NCI-H1105 treated with DMSO at 0.1 percent for 48 hours (cell line): ENCODE measurements at places on chromosomes 7 and 10.

- no peak for DNase-seq
These were observed 76.0 kb downstream of the CALD1 start for GRCh38 chr7:134855442-134855841.

DNA sequence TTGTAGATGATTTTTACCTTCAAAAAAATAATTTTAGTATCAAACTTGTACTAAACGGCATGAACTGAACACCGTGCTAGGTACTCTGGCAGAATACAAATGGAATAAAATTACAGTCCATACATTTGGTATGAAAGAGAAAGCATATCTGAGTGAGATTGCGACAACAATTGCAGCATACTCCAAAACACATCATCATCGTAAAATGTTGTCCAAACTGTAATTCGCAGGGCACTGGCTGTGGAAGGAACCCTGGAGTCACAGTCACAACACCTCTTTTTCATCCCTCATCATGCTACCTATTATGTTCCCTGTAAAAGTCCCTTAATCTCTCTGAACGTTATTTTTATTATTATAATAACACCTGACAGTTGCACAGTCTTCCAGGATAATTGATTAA lies 13.5 kb downstream of the CREM start:
- DNase-seq = no peak

DNA sequence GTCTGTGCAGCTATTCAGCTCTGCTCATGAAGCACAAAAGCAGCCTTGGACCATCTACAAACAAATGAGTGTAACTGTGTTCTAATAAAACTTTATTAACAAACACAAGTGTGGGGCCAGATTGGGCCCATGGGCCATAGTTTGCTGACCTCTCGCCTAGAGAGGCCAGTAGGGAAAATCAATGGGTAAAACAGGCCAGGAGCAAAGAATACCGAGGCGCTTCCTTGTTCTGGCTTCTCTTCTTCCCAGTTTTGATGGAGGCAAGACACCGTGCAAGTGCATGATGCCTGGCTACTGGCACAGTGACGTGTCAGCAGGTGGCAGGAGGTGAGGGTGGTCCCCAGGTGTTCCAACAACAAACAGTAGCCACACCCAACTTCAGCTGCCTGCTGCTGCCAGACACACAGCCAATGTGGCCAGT lies 94.3 kb upstream of the SDK1 start:
- no peak for DNase-seq

DNA sequence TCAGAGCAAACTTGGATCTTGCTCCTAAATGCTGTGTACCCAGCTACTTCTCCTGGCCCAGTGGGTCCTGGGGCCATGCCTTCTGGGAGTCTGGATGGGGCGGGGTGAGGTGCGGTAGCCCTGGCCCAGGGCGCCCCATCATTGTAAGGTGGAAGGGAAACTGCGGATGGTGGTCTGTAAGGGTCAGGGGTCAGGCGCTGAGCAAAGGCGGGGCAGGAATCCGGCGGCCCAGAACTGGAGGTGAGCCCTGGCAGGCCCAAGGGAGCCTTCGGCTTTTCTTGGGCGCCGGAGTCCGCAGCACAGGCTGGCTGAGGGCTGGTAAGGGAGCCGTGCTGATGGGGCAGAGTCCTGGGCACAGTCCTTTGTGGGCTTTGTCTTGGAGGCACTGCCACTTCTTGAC lies 66.5 kb upstream of the CTBP2 start:
- no peak for DNase-seq

GRCh38 chr7:26038201-26038990 lies 113.6 kb upstream of the NFE2L3 start:
- DNase-seq = no peak

GRCh38 chr10:132906836-132907235 lies 35.5 kb downstream of the CFAP46 start:
- DNase-seq = no peak

DNA sequence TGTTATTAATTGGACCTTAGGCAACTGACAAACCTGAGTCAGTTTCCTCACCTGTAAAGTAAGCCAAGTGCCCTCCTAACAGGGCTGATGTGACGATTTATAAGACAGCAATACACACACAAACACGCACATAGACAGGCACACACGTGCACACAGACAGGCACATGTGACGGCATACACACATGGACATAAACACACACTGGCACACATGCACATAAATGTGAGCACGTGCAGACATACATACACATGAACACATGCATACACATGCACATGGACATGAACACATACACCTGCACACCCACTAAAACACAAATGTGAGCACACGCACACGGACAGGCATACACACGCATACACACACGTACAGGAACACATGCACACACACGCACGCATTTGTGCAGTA lies 148.9 kb downstream of the PRKCQ start:
- no peak for DNase-seq

DNA sequence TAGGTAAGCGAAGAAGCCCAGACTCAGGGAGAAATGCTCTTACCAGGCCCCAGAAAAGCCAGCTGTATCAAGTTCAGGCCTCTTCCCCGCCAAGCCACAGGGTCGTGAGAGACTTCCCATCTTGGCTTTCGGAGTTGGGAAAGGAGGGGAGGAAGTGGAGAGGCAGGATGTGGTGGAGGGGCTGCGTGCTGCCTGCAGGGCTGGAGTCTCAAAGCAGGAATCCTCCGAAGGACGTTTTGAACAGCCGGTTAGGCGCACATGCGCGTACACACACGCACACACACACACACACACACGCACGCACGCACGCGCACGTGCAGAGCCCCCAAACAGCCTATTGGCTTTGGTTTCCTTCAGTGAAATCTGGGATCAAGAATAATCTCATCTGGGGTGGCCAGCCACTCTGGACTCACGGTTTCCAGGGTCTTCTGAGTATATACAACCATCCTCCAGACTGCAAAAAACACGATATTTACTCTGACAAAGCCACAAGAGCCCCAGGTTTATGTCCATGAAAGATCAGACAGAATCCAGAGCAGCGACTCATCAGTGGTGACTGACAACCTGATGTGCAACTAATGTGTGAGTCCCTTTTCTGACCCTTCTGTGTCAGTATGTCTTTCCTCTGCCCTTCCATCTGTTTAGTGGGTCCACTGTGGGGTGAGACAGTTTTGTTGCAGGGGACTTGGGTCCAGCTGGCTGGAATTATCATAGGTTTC lies 115.0 kb upstream of the ZNF438 start:
- no peak for DNase-seq

DNA sequence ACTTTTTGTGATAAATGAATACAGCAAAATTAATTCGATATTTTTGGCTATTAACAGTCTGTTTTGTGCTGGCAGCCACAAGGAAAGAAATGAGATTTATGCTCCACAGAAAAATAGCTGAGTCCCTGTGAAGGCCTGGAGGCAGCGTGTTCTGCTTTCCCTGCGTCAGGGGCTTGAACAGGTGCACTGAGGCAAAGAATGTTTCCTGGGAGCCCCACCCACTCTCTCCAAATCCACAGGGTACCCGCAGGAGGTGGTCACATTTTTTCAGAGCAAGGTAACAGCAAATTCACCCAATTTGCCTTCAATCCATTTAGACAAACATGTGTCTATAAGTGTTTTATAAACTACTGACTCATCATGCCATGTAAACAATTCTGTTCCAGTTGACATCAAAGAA lies 308.1 kb downstream of the TCERG1L start:
- no peak for DNase-seq

GRCh38 chr10:30836406-30836805 lies 195.3 kb downstream of the ZNF438 start:
- DNase-seq = no peak

DNA sequence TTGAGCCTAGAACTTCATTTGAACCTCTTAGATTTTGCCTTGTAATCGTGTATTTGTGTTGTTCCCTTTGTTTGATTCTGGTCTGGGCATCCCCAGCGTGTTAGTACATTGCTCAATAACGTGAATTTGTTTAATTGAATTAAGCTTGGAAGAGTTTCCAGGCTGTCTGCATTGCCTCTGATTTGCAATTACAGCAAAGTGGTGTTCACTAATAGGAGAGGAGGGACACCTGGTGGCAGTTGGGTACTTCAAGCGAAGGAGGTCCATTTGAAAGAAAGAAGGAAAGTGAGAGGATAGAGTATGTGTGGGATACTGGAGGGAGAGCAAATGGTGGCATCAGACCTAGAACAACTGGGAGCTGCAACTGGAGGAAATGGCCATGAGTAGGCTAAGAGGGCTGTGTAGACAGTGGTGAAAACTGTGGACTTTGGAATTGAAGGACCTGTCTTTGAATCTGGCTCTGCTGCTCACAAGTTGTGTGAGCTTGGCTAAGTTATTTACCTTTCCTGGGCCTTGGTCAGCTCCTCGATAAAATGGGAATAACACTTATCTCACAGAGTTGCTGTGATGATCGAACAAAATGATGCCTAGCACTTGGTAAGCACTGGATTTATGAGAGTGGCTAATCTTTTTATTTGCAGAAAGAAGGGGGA lies 15.1 kb downstream of the LSMEM1 start:
- DNase-seq = peak; percentile 61

DNA sequence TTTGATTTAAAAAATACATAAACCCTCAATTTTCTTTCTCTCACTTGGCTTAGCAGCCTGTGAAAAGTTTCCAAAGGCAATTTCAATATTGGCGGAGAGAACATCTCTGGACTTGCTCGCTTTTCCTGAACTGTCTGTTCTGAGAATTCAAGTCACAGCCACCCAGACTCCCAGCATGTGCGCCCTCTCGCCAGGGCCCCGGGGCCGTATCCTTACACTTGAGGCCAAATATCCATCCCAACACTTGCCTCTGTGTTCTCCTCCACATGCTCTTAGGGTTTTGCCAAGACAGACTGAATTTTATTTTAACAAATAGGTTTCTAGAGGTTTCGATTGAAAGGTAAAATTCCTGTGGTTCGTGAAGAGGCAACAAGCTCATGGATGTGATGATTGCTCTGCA lies 111.5 kb upstream of the GPR26 start:
- no peak for DNase-seq

- DNase-seq = no peak
These were observed 16.9 kb downstream of the ZNF713 start for GRCh38 chr7:55903985-55904759.

GRCh38 chr10:109892117-109892516 lies 31.2 kb downstream of the XPNPEP1 start:
- DNase-seq = no peak

DNA sequence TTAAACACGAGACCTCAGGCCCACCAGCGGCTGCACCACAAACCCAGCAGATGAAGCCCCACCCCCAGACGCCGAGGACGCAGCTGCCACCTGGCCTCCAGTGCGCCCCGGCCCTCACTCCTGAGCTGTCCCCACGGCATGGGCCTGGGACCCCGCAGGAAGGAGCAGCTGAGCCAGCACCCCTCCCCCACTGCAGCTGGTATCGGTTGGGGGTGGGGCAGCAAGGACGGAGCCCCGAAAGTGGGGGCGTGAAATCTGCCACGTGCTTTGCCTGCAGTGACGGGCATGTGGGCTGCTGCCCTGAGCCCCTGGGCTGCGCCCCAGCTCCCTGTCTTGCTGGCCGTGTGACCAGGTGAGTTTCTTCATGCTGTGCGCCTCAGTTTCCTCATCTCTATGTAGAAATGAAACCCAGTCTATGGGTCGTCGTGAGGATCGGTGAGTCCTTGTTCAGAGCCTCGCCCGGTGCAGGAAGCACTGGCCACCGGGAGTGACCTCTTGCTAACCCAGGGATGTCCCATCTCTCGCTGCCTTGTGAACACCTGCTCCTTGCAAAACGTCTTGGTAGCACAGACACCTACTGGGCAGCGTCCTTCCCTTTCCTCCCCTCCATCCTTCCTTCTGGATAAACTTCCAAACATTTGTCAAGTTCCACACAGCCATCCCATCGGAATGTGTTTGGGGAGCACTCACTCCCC lies 32.0 kb downstream of the CFAP46 start:
- no peak for DNase-seq

DNA sequence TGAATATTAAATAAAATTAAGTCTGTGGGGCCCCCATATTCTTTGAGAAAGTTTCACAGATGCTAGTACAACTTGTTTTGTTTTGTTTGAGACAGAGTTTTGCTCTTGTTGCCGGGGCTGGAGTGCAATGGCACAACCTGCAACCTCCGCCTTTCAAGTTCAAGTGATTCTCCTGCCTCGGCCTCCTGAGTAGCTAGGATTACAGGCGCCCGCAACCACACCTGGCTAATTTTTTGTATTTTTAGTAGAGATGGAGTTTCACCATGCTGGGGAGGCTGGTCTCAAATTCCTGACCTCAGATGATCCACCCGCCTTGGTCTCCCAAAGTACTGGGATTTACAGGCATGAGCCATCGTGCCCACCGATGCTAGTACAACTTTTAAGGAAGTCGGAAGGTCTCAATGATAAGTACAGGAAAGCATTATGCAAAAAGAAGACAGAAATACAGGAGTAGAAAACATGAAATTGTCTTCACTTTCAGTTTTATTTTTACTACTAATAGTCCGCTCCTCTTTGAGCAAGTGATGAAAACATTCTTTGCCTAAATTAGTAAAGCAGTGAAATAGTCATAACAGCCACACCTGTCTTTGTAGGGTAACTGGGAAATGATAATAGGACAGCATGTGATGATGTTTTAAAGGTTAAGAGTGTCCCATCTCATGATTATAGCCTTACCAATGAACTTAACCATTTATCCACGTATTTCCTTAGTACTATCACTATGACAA lies 147.5 kb downstream of the SEMA3D start:
- no peak for DNase-seq

GRCh38 chr7:29202651-29203069 lies 8.1 kb downstream of the CHN2 start:
- no peak for DNase-seq

- no peak for DNase-seq
These were observed 85.4 kb downstream of the KCNMA1 start for GRCh38 chr10:77552252-77552651.

DNA sequence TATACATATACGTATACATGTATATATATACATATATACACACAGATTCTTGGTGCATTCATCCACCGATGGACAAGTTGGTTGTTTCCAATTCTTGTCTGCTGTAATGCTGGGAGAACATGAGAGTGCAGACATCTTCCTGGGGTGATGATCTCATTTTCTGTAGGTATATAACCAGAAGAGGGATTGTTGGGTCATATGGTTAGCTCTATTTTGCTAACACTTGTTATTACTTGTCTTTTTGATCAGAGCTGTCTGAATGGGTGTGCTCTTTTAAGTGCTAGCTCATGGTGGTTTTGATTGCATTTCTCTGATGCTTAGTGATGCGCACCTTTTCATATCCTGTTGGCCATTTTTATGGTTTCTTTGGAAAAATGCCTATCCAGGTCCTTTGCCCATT lies 106.4 kb downstream of the TAX1BP1 start:
- DNase-seq = no peak

- peak; percentile 28 for DNase-seq
These were observed 472 bp downstream of the PDAP1 start for GRCh38 chr7:99407872-99408378.

GRCh38 chr10:34593930-34594329 lies 221.2 kb downstream of the PARD3 start:
- no peak for DNase-seq

- no peak for DNase-seq
These were observed 356.2 kb downstream of the RNLS start for GRCh38 chr10:88226891-88227290.

- no peak for DNase-seq
These were observed 72.5 kb upstream of the TPK1 start for GRCh38 chr7:144908324-144908723.
